ENCODE measurements at places on chromosomes 2 and 18.

DNA sequence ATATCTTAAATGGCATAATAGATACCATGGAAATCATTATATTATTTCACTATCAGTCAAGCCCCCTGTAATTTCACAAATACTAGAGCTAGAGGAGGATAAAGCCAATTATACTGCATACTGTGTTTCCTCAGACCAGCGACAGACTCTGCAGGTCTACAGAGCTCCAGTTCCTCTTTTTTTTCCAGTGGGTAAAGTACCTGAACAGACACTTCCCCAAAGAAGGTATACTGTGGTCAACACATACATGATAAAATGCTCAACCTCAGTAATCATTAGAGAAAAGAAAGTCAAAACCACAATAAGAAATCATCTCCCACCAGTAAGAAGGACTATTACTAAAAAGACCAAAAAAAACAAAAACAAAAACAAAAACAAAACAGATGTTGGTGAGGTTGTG is 44.6 kb downstream of the SCN7A start:
- DNase-seq = no peak

DNA sequence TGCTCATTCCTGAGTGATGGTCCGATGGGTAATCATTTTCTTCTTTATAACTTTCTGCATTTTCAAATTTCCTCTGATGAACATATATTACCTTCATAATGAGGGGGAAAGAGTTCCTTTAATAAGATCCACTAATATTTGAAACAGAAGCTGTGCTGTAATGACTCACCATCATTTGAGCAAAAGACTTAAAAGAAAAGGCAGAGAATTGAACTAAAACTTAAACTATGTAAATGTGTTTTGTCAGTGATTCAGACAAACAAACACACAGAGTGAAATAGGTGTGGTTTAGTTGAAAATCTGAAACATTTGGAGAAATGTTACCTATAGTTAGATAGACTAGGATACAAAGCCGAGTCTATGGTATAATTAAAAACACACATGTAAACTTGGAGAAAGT is 209.6 kb downstream of the STK39 start:
- DNase-seq = peak; percentile 26

DNA sequence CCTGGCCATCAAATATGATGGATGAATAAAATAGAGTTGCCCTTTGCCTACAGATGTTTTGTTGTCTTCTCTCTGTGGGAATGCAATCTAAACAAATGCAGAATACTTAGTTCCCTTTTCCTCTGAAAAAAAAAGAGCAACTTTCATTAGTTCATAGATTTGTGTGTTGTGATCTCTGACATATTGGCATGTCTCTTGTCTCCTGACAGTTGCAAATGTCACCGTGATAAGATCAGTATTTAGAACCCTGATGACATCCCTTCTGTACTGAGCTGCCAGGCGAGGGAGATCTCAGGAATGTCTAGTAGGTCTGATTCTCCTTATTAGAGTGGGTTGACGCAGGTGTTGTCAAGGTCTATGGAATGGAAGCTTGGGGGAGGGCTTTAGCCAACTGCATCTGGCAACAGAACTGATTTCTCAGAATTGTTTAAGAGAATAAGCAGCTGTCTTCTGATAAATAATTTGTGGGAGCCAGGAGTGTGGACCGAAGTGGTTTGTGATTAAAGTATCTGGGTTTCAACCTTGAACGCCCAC is 130.4 kb downstream of the GALR1 start:
- no peak for DNase-seq

DNA sequence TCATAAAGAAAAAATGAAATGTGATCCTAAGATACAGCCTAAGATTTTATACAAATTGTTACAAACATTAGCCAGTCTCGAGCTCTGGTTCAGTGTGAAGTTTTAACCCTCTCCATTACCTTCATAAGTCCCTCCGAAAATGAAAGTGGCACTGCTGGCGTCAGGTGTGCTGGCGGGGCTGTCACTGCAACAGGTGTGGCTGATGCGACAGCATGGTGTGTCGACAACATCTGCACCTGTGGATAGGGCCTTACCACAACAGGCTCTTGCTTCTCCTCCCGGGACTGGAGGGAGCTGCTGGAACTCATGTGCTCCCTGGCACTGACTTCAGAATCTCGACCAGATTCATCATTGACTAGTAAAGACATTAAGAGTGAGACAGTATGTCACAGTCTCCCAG is 10.3 kb downstream of the SAP130 start:
- DNase-seq = no peak

GRCh38 chr2:217325251-217325650 is 465.4 kb upstream of the TNP1 start:
- DNase-seq = no peak

DNA sequence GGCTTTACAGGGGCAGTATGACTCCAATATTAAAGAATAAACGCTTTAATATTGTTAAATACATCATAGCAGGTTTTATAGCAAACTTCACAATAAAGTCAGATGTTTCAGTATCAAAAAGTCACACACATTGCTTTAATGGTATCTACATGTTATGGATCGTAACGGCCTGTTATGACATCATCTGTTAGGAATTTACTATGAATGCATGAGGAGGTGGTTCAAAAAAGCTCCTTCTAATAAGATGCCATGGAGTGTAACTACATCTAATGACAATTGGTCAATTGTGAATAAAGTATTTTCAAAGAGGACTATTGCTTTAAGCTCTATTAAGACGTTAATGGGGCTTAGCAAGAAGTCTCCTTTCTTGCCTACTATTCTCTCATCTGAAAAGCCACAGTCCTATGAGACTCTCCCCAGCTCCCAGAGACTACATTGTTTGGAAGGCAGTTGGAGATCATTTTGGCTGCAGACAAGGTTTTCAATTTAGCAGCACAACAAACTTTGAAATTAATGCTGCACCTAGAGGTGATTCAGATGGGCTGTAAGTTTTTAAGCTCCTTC is 300.7 kb upstream of the MEIS1 start:
- no peak for DNase-seq

GRCh38 chr18:26473672-26474071 is 74.7 kb downstream of the KCTD1 start:
- DNase-seq = peak; percentile 61

DNA sequence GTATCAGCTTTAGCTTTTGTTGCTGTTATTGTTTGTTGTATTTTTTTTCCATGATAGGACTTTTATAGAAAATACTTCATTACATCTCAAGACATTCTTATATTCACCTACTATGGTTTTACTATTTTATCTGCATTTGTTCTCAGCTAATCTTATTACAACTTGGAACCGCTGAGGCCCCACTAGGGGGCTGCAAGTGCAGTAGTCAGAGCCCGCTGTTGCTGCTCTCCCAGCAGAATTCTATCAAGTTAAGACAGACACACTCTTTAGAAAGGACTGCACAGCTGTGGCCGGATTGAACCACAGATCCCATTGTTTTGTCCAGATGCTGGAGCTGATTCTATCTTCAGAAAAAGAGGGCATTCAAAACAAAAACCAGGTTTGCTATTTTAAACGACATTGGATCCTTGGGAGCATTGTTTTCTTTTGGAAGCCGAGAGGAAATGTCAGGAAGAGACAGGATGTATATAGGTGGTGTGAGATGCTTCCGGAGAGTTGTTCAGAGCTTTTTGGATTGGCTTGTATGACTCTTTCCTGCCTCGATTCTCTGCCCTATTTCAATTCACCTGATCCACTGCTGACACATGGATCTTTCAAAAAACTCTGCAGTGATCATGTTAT is 105.7 kb upstream of the GAREM1 start:
- peak; percentile 6 for DNase-seq

DNA sequence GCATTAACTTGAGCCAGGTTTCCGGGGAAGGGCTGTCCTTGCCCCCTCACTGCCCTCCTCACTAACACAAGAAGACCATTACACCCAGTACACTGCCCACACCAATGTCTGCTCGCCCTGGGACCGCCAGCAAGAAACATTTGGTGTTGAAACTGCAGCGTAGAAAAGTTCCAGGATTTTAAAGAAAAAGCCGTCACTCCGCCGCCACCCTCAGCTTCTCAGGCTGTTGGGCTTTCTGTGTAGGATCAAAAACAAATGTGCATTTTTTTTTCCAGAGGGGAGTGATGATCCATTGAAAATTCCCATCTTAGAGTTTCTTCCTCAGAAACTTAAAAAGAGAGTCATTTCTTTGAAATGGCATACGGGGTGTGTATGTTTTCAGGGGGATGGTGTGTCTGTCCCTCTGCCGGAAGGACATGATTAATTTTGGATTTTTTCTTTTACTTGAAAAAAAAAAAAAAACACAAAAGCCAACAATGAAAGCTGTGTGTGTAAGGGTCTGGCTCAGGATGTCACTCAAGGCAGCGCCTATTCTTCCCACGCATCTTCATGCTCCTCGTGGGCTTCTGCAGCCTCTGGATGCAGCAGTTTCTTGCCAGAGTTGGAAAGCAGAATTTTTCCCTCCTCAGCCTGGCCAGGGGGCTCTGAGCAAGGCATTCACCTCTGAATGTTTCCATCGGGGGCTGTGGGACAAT is 184.9 kb downstream of the GLI2 start:
- no peak for DNase-seq

GRCh38 chr18:57998461-57998860 is 45.6 kb upstream of the NEDD4L start:
- peak; percentile 48 for DNase-seq

DNA sequence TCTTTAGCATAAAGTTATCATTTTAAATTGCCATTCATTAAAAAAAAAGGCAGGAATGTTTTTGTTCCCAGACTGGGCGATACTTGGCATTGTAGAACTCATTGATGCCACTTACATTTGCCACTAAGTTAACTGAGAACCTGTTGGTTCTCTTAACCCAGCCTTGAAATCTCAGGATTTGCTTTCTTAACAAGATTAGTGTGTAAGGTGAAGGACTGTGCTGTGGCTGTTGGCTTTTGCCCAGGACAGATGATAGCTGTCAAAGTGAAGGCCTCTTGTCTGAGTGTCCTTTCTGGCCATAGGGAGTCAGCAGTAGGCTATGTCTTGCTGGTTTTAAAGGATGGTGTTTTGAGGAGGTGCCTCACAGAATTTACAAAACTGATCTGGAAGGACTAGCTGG is 2.6 kb downstream of the DPYSL5 start:
- no peak for DNase-seq

DNA sequence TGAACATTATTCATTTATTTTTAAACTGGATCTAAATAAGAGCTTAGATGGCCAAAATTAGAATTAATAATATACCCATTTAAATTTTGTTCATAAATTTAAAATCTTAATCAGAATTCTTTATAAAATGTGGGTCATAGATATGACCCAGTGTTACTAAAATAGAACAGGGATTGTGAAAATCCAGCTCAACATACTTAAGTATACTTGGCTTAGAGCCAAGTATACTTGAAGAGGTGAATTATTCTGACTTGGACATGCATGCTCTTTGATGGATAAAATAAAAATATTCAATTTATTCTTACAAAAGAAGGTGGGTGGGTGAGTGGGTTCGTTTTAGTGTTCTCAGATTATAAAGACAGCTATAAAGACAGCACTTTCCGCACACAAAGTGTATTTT is 70.7 kb downstream of the SPOPL start:
- peak; percentile 17 for DNase-seq

DNA sequence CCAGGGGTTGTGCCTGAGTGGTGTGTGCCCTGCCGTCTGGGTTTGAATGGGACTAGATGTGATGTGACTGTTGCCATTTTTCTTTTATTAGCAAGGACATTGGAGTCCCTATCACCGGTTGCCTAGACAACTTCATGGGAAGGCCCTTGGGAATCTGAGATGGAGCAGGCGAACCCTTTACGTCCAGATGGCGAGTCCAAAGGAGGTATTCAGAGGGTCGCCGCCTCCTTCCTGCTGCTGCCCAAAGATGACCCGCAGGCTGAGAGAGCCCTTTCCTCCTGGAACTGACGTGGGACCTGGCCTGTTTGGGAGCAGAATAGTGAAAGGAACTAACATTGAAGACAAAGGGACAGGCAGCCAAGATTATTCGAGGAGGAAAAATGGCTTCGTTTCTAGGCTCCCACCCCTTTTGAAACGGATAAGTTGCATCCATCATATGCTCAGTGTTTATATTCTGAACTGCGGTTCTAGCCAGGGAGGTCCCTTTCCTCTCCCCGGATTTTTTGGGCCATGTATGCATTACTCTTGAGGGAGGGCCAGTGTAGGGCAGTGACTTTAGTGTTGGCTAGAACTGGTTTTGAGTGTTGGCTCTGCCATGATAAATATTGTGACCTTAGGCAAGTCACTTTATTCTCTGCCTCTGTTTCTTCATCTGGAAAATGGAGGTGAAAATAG is 673 bp downstream of the CENPO start:
- peak; percentile 36 for DNase-seq

GRCh38 chr2:237600205-237600846 is 9.8 kb upstream of the RAB17 start:
- DNase-seq = peak; percentile 86

DNA sequence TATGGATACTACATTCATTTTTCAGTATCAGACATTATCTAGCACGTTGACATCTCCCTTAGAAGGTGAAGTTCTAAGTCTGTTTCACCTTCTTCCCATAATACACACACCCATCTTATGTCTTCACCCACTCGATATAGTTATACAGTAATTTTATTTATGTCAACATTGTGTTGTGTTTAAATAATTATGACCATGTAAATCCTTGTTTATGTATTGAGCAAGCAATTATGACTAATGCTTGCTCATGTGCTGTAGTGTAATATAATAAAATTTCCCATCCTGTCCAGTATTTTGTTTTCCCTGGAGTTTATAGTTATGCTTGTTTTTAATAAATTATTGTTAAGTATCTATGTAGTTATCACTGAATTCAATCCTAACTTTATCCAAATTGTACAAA is 163.2 kb downstream of the MTX2 start:
- no peak for DNase-seq

DNA sequence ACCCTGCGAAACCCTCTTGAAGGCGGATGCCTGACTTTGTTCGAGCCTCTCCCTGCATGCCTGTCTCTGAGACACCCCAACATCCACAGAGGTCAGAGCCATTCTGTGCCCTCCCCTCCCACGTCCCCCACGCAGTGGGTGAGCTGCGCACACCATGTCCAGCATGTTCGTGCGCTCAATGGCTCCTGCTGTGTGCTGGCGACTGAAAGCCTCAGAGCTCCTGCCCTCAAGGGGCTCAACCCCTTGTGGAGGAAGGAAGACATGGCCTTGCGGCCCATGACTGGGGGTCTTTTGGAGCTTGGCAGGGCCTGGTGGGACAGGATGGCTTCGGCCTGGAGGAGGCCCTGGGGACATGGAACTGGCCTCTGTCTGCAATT is 45.7 kb downstream of the ANKMY1 start:
- no peak for DNase-seq

GRCh38 chr2:125576558-125576957 is 1079.4 kb upstream of the GYPC start:
- DNase-seq = no peak

DNA sequence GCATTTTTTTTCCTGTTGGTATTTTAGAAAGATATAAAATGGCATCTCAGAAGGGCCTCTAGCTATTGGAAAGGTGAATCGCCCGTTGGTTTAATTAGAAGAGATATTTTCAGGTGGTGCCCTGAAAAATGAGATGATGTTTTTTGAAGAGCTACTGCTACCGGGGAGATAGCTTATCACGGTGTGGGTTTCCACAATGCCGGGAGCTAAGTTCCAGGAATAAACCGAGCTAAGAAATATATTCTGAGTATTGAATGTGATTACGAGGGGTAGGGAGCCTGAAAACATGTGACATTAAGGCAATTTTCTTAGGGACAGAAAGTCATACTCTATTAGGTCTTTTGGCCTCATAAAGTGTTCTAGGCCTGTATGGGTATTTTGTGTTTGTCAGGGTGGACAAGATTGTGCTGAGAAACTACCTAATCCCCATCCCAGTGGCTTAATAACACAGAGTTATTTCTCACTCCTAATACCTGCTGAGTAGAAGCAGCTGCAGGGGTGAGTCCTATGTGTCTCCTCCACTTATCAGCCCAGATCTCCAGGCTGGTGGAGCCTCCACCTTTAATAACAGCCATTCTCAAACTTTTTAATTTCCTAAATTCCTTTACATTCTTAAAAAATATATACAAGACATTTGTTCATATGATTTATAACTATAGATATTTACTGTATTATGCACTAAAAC is 150.2 kb downstream of the LRRTM1 start:
- no peak for DNase-seq

Data from cardiac fibroblast (primary cell).